ENCODE measurements at places on chromosomes 3 and 15.

DNA sequence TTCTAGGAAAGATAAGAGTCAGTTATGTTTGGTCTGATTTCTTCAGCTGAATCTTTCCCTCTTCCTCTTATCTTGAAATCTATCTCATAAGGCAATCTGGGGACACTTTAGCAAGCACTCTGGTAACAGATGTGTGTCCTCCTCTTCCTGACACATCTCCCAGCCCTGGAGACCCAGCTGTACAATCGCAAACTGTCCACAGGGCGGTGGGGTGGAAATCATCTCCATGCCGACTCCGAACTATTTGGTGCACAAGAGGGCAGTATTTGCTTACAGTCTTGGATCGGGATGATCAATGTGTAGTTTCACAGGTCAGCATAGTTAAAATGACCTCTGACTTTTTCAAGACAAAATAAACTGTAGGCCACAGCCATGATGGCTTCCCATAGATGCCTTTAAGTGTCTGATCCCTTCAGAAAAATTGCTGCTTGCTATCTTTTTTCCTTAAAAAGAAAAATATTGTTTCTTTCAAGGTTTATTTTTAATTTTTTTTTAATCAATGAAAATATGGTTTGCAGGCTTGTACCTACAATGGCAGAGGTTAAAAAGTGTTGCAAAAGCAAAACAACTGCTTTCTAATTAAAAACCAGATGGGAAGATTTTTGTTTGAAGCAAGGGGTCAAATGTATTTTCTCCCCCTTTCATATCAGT is 17.7 kb downstream of the EEFSEC start:
- peak; percentile 69 for DNase-seq

DNA sequence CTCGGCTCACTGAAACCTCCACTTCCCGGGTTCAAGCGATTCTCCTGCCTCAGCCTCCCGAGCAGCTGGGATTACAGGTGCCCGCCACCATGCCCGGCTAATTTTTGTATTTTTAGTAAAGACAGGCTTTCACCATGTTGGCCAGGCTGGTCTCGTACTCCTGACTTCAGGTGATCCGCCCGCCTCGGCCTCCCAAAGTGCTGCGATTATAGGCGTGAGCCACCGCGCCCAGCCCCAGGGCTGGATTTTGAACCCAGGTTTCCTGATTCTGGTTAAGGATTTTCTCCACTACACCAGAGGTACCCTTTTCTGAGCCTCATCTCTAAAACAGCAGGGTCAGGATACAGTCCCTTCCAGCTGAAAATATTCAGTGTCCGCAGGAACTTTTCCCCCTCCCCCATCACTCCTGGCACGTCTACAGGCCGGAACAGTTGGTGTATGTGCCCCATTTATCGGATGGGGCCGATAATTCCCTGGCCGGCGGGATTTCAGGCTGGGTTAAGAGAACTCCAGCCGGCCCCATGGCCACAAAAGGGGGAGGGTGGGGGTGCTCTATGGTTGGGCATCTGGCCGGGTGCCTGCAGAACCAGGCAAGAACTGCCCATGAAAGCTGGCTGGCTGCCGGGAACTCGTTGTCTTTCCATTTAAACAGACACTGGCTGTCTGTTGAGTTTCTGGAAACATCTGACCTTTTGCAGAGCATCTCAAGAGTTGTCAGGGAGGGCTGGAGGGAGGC is 26.8 kb upstream of the SEMA4B start:
- DNase-seq: no peak

DNA sequence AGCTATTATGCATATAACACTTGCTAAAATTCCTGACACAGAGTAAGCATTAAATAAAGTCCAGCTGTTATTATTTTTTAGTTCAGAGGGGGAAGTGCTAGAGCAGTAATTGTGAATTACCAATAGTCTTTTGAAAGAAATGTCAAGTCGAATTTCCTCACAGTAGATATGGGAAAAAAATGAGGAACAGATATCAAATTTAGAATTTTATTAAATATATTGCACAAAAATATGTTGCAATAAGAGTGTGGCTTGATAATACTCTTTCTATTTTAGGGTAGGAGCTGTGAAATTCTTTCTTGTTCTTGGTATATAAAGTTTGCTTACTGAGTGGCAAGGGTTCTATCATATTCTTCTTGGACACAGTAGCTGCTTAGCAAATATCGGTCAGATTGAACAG is 181.3 kb downstream of the NFKBIZ start:
- no peak for DNase-seq

DNA sequence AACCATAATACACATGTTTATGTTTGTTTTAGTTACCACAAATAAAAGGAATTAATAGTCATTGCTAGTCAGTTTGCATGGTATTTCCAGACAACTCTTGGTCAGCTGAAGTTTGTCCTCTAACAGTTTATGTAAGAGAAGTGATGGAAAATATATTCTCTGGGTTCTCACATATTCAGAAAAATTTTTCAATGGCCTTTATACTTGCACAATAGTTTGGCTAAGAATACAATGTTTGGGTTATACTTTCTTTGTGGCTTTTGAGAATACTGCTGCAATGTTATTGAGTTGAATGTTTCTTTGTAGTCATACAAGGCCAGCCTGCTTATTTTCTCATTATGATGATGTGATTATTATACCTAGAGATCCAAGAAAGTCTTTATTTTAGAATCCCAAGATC is 133.9 kb downstream of the RAP2B start:
- DNase-seq: no peak

DNA sequence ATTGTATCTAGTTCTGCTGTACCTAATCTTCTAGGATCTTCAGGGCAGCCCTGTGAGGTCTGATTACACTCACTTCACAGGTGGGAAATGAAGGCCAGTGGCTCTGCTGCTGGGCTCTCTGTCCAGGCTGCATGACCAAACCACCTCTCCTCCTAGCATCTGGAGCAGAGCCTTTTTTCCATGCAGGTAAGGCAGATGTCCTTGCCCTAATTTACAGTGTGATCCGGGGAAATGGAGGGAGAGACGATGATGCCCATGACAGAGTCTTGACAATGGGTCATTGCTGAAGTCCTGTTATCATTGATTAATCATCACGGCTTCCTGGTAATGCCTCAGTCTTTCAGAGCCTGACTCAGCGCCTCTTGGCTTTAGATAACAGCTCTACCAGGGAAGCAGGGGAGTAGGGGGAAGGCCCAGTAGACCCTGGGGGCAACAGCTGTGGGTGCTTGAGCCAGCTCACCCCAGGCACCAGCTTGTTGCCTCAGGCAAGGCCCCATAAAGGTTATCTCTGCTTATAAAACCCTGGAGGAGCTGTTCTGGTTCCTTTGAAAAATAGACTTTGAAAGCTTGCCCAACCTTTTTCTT is 153.4 kb downstream of the GABRG3 start:
- DNase-seq: no peak

GRCh38 chr15:65904301-65904700 is 35.0 kb downstream of the RAB11A start:
- DNase-seq: no peak

DNA sequence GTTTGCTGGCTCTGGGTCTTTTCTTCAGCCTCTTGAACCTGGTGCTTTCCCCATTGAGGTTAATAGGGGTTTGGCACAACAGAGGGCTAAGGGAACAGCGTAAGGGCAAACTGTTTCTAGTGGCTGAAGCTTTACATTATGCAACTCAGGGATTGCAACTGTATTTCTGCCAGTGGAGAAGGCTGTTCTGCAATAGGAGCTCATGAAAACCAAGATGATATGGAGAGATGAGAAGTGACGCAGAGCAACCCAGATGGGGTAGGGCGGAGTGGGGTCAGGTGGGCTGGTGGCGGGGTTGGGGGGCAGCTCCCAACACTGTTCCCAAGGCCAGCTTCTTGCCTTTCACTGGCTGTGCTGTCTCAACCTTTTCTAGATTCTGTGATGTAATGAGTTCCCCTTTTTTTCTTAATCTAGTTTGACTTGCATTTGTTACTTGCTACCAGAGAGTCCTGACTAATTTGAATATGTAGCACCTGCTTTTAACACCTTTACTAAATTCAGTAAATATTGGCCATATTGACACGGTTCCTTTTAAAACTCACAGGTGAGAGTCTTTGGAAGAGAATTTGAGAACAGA is 7.2 kb downstream of the GXYLT2 start:
- DNase-seq: no peak

DNA sequence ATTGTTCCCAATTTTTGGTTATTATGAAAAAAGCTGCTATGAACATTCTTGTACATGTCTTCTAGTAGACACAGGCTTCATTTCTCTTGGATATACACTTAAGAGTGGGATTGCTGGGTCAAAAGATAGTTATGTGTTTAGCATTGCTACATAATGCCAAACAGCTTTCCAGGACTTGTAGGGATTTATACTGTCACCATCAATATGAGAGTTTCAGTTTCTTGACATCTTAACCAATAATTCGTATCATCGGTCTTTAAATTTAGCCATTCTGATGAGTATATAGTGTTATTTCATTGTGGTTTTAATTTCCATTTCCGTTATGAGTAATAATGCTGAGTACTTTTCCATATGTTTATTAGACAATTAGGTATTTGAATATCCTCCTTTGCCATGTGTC is 190.3 kb upstream of the PFN2 start:
- no peak for DNase-seq

All from astrocyte of the cerebellum (primary cell).